Activated gamma-delta T cell treated with Interleukin-2 at 50 U/mL for 16 hours (primary cell): ENCODE measurements at places on chromosomes 3 and 15.

DNA sequence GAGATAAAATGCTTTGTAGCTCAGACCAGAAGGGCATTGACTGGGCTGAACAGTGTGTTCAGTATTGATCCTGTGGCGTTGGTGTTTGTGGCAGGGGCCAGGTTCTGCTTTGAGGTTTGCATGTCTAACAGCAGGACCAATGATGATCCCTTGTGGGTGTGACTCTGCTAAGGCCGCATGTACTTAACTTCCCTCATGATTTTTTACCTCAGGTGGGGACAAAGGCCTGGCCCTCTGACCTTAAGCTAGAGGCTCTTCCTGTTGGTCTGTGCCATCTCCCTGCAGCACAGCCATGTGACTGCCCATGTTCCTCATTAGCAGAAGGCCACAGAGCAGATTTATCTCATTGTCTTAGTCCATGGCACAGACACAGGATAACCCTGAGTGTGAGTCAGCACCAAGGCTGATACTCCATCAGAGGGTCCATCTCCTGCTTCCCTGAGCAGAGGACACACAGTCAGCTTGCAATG lies 34.3 kb upstream of the BSN start:
- no peak for DNase-seq

DNA sequence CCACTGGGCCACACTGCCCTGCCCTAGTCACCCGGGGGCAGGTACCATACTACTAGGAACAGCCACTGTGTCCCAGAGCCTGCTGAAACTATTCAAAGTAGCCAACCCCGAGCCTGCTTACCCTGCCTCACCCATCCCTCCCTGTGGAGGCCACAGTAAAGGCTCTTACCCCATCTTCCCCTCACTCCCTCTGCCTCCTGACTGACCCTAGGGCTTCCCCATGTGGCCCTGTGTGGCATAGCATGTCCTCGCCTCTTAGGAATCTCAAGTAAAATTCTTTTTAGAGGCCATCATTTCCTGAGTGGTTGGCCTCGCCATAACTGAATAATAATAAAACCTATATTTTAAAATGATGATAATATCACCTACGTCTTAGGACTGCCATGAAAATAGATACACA lies 112.2 kb upstream of the SLC6A11 start:
- DNase-seq, result no peak

DNA sequence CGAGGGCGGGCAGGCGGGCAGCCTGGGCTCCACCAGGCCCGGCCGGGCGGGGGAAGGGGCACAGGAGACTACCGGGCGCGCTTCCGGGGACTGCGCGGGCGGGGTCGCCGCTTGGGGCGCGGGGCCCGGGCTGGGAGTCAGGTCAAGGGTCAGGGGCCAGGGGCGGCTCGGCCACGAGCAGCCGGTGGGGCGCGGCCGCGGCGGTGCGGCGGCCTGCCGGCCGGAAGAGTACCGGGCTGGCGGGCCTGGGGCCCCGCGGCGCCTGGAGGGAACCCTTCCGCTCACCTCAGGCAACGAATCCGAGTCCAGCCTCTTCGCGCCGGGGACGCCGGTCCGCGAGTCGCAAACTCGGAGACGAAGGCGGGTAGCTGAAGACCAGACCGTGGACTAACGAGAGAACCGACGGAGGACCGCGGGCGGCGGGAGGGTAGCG lies 225 bp downstream of the RHOA start:
- DNase-seq, result peak; percentile 41

GRCh38 chr15:34718681-34719665 lies 35.8 kb downstream of the GJD2 start:
- DNase-seq, result no peak

DNA sequence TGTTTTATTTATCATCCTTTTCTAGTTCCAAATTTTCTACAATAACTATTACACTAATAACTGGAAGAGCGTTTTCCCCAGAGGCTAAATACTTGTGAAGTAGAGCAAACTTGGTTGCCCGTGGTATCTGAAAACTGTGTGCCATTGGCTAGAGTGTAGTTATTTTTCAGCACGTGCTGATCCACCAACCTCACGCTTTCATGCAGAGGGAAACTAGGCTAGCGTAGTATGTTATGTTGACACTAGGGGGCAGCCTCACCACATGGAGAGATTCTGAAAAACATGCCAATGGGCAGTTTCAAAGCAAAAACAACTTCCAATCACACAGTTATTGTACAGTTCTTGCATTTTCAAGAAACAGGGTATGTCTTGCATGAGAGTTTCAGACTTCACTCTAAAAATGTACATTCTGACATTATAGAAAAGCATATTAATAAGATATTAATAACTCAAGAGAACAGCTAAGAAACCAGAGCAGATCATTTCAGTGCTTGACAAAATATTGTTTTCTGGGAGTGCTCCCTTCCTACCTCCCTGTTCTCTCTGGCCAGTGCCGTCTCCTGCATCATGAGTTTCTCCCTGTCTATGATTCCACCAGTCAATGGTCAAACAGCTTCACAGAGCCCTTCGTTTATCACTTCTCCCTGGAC lies 39.7 kb downstream of the SPATA12 start:
- DNase-seq, result peak; percentile 48

- no peak for DNase-seq
Observed at GRCh38 chr3:10625323-10625722, 119.9 kb upstream of the ATP2B2 start.

DNA sequence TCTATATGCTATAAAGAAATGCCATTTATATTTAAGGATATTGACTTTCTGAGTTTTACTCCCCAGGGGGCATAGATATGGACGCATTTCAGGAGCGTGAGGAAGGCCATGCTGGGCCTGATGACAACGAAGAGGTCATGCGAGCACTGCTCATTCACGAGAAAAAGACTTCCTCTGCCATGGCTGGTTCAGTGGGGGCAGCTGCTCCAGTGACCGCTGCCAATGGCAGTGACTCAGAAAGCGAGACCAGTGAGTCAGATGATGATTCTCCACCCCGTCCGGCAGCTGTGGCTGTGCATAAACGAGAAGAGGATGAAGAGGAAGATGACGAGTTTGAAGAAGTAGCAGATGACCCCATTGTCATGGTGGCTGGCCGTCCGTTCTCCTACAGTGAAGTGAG lies 38.4 kb downstream of the GTF2E1 start:
- no peak for DNase-seq

GRCh38 chr3:50028346-50028745 lies 60.4 kb upstream of the RBM5 start:
- DNase-seq, result no peak
